ENCODE measurements at places on chromosomes 7 and 10.

- DNase-seq = no peak
Observed at GRCh38 chr7:94655126-94655847, 646 bp downstream of the SGCE start.

DNA sequence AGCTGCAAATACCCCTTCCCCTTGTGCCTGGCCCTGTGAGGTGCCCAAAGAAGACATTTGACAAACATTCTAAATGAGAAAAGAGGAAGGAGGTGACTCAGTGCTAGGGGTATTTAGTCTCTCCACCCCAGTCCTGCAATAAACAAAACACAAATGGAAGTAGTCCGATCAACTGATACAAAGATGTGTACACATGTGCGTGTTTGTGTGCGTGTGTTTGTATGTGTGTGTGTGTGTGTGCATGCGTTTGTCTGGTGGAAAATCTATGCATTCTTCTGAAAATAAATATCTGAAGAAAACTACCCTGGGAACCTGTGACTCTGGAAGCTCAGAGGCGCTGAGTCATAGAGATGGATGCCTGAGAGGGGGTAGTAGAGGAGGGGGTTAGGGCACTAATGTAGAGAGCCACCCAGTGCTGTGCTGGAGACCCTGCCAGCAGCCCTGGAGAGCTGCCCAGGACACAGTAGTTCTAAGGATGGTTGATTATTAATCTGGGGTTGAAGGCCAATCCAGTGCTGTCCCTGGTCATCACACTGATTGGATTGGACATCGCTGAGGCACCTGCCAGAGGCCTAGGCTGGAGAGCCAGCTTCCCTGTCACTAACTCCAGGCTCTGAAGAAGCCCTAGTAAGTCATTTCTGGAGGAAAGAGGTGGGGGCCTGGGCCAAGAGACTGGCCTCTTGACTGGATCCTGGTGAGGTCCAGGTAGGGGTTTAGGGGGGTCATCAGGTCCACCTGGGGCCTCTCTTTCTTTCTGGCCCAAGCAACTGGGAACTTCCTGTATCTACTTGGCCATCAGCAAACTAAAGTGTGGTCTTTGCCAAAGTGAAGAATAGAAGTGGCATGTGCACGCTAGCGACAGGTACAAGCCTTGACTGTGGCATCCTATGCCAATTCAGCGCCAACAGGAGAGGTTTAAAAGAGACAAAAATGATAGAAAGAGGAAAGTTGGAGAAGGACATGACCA is 18.5 kb downstream of the SFTPA1 start:
- no peak for DNase-seq

- DNase-seq = peak; percentile 4
Observed at GRCh38 chr10:43417950-43418768, 9.2 kb upstream of the HNRNPF start.

DNA sequence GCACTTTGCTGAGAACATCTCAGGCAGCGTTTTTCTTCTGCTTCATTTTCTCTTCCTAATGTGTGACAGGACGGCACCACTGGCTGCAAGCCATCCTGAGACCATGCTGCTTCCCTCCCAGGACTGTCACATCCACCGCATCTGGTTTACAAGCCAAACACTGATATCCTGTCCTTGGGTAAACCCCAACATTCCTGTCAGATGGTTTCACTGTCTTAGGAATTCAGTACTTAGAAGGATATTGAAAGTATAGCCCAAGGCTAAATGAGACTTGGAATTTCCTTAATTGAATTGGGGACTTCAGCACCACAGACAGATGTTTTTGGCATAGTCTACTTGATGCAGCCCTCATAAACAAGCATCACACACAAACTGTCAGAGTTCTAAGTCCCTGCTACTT is 74.2 kb upstream of the PLXNA4 start:
- no peak for DNase-seq

DNA sequence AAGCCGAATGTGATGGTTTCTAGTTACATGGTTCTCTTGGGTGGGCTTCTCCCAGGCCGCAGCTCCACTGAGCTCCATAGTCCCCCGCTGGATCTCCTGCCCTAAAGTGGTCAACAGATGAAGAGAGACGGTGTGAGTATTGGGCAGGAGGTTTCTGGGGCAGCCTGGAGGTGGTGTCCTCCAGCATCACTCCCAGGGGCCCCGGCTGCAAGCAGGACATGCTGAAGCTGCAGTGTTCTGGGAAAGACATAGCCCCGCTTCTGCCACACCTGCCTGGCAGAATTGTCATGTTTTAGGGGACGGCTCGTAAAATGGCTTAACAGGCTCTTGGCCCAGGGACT is 40.4 kb downstream of the CALML3 start:
- DNase-seq = no peak

GRCh38 chr7:30901856-30902255 is 9.8 kb upstream of the AQP1 start:
- DNase-seq = no peak

DNA sequence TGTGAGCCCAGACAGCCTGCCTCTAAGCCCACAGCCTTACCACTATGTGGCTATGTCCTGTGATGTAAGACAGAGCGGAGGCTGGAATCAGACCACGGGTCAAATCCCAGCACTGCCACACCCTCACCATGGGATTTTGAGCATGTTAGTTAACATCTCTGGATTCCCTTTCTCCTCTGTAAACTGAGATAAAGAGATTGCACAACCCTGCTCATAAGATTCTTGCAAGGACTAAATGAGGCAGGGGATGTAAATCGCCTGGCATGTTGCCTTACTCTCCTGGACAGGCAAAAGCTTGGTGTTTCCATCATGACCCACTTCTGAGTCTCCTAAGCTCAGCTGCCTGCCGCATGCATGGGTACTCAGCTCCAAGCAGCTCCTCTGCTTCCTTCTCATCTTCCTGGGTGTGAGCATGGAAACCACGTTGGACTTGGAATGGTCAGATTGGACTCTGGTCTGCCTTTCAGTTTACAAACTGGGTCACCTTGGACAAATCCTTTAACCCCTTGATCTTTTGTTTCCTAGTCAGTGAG is 41.3 kb upstream of the MTURN start:
- DNase-seq = no peak

GRCh38 chr10:111837086-111837485 is 346.5 kb downstream of the GPAM start:
- no peak for DNase-seq

GRCh38 chr7:110105840-110106239 is 985.1 kb upstream of the LRRN3 start:
- DNase-seq = no peak

DNA sequence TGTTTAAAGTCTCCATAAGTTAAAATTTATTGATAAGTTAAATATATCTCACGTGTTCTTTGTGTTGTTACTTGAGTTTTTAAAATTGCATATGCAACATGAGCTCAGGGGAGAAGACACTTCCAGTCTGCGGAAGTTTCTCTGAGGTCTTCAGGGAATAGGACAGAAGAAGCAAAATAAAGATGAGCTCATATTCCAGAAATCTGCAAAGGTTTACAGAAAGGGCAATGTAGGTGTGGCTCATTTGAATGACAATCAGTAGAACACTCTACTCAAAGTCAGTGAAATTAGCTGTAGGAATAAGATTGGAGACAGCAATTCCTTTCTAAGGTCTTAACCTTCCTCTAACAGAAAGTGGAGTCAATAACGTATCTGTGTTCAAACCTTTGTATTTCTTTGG is 53.7 kb downstream of the CACNA2D1 start:
- DNase-seq = no peak

- DNase-seq = no peak
Observed at GRCh38 chr7:149599636-149600206, 102.1 kb upstream of the ZNF746 start.

GRCh38 chr10:86253091-86254072 is 113.2 kb downstream of the GRID1 start:
- DNase-seq = no peak
